ENCODE measurements at places on chromosomes 13 and 19. TPM values are rescaled to one million over a fixed set of nuclear protein-coding genes. Genes with fewer than 3 reads are reported as not detected.

DNA sequence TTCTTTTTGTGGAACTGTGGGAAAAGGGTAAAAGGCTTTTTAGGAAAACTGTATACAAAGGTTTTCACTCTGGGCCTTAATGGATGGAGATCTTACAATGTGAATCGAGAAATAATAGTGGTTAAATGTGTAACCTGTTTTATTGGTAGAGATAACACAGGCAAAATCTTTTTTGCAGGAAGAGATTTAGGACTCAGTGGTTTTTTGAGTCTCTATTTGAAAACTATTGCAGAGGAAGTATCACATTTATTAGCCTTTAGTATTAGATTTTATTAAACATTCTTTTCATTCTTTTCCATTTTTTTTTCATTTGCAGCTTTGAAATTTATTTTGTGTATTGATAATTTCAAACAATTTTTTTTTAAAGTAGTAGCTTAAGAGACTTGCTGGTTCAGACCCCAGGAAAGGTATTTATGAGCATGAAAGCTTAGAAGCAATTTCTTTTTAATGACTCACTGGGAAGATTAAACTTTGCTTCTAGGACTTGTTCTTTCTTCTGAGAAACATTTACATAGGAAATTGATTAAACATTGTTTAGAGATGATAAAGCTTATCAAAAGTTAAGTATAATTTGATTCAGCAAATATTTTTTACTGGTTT, 10.5 kb downstream of the KLF5 start:
- H3K4me1 ChIP-seq, result no peaks in the 10 kb centered on the region
- peaks cover 1% of the 10 kb centered on the region for H3K27me3 ChIP-seq
- DNase-seq, result no peak

GRCh38 chr13:27200413-27201070, 28.9 kb upstream of the USP12 start:
- no peak overlapping the region for H3K4me3 ChIP-seq
- H3K27ac ChIP-seq, result no peak overlapping the region
- no peak for DNase-seq

DNA sequence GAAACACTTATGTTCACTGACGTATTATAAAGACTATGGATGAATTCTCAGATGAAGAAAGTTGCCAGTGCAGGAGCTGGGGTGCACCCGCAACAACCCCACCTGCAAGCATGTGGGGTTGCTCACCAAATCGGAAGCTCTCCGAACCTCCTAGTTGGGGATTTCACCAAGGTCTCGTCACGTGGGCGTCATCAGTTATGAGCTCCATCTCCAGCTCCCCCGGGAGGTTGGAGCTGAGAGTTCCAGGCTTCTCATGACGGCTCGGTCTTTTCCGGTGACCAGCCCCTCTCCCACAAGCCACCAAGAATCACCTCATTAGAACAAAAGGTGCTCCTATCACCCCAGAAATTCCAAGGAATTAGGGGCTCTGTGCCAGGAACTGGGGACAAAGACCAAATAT, 46.1 kb upstream of the TUBGCP3 start:
- H3K4me1 ChIP-seq, result no peaks in the 10 kb centered on the region
- no peak overlapping the region for H3K27ac ChIP-seq
- no peaks in the 10 kb centered on the region for H3K27me3 ChIP-seq
- no peak for DNase-seq

LILRA6 gene
- polyA plus RNA-seq, result 0.39 TPM

DNA sequence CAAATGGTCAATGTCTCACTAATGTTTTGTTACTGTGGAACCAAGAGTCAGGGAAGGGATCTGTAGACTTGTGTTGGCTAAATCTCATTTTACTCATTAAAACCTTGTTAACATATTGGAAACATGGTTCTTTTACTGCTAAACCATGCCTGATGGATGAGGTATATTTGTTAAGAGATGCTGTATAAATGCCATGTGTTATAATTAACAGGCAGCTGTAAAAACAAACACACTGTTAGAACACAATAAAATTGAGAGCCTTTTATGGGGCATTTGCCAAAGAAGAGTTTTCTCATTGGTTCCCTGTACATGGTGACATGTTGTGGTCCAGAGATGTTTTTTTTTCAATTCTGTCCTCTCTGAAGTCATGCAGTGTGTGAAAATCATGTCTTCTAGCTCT, 121.9 kb downstream of the ESD start:
- no peak overlapping the region for H3K4me3 ChIP-seq
- peaks cover 26% of the 10 kb centered on the region for H3K4me1 ChIP-seq
- peaks cover 2% of the 10 kb centered on the region for H3K27me3 ChIP-seq
- H3K27ac ChIP-seq, result no peak overlapping the region
- DNase-seq, result no peak

DNA sequence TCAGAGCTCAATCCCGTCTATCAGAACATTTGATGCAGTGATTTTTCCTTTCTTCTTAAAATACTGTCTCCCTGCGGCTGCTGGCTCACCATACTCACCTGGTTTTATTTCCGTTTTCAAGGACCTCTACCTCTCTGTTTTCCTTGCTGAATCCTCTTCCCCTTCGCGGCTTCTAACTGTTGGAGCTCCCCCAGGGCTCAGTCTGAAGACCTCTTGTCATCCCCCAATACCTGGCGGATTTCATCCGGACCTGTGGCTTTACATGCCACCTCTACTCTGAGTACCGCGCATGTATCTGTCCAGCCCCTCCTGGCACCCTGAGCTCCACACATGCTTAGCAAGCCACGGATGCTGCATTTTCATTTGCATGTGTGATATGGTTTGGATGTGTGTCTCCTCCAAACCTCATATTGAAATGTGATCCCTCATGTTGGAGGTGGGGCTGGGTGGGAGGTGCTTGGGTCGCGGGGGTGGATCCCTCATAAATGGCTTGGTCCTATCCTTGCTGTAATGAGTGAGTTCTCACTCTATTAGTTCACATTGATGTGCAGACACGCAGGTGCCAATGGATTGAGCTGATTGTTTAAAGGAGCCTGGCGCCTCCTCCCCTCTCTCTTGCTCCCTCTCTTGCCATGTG, 106.2 kb upstream of the LSM14A start:
- H3K27ac ChIP-seq, result no peak overlapping the region
- H3K4me1 ChIP-seq, result no peaks in the 10 kb centered on the region
- no peak for DNase-seq
- no peak overlapping the region for H3K4me3 ChIP-seq
- no peaks in the 10 kb centered on the region for H3K36me3 ChIP-seq

- no peaks in the 10 kb centered on the region for H3K36me3 ChIP-seq
- no peaks in the 10 kb centered on the region for H3K27me3 ChIP-seq
- H3K27ac ChIP-seq, result no peak overlapping the region
- DNase-seq, result no peak
- H3K4me3 ChIP-seq, result no peak overlapping the region
Measured at GRCh38 chr13:76222511-76222910, 586.4 kb downstream of the LMO7 start.
